GOT3 (cell line): ENCODE measurements at places on chromosomes 7 and 10.

DNA sequence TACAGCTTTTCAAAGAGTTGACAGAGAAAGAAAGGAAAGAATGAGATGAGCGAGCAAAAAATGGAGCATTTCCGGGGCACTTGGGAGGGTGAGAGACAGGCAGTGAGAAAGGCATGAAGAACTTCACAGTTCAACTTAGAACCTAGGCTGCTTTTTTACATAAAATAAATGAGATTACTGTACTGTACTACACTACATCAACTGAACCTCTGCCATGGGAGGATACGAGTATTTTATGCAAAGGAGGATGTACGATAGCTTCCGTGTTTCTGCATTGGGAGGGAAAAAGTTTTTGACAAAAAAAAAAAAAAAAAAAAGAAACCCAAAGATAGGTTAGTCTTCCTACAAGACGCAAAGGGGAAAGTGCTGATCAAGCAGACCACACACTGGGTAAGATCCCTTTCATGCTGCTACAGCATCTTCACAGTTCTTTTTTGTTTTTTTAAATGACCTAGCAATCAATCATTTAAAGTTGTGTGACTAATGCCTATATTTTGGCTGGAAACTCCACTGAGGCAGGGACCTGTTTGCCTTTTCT lies 88.0 kb downstream of the RAPGEF5 start:
- no peak for DNase-seq

DNA sequence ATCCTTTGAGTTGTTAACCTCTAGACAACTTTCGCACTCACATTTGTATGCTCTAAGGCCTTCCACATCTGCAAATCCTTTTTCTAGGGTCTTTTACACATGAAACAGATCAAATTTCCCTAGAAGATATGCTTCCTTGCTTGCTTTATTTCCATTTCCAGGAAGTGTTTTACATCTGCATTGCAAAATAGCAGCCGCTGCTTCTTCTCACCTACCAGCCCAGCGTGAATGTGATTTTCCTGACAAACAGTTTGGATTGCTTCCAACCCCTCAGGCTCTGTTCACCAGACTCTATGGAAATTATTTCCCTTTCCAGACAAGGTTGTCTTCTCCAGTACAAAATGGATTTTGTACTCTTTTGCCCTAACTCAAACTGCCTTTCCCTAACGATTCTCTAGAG lies 50.9 kb upstream of the PAPSS2 start:
- no peak for DNase-seq

GRCh38 chr7:80837345-80837744 lies 81.5 kb downstream of the SEMA3C start:
- DNase-seq: no peak

DNA sequence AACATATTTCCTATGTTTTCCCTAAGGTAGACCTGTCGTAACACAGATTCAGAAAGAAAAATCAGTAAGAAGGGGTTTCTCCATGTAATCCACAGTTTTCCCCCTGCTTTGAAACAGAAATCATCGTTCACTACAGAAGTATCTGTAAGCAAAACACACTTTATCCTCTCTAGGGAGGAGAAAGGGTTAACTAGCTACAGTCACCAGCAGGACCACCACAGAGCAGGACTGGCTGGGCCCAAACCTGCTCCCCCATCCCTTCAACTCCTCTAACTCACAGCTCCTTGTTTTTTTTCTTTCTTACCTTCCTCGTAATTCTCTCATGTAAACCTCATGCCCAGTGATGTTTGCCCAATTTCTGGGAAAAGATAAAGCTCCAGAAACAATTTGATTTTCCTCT lies 167.7 kb downstream of the RAPGEF5 start:
- no peak for DNase-seq

- DNase-seq: no peak
Observed at GRCh38 chr7:32255036-32255435, 184.8 kb upstream of the PDE1C start.

GRCh38 chr10:22570234-22570633 lies 144.1 kb downstream of the PIP4K2A start:
- no peak for DNase-seq
